ENCODE measurements at places on chromosomes 16 and 17.

GRCh38 chr17:27633312-27634025 is 2.5 kb downstream of the LGALS9 start:
- DNase-seq, result no peak

GRCh38 chr17:65394811-65395472 is 166.5 kb downstream of the AXIN2 start:
- DNase-seq, result no peak

GRCh38 chr17:2952174-2952845 is 111.1 kb downstream of the OR1D5 start:
- no peak for DNase-seq

DNA sequence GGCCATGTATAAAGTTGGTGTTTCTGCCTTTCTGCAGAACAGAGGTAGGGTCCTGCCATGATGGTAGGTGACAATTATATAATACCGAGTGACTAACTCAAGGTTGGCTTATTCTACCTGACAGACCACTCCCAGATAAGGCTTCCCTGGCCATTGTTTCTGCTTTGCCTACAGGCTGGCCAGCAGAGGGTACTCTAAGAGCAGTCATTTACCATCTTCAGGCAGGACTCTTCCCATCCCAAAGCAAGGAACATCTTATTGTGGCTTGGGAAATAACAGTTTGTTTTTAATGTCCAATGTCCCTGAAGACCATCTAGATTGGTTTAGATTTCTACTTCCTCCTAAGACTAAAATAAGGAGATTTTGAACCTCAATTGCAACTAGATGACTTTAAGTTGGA is 74.1 kb downstream of the SNX11 start:
- DNase-seq, result peak; percentile 31

- no peak for DNase-seq
These were observed 2.6 kb downstream of the TRIM65 start for GRCh38 chr17:75894049-75894733.

- no peak for DNase-seq
These were observed 241.3 kb downstream of the RBFOX3 start for GRCh38 chr17:79369532-79369931.

GRCh38 chr17:74361230-74362068 is at the start of gene BTBD17:
Gene BTBD17, minus strand, starts transcription at chr17:74361868. Its CDS starts 49 bp downstream, at chr17:74361819.
- peak; percentile 38 for DNase-seq

GRCh38 chr16:66713076-66713475 is 16.5 kb upstream of the CMTM4 start:
- no peak for DNase-seq

DNA sequence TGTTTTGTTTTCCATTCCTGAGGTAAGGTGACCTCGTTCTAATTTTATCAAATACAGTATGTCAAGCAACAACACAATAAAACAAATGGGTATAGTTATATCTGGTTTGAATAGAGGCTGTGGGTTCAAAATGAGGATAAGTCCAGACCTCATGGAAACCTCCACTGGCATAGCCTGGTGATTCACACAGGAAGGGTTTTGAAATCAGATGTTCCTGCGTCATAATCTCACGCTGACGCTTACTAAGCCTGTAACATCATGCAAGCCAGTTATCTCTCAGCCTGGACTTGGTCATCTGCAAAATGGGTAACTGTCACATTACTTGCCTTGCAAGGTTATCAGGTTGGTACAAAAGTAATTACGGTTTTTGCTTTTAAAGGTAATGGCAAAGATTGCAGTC is 1056.3 kb upstream of the EEF2KMT start:
- no peak for DNase-seq

DNA sequence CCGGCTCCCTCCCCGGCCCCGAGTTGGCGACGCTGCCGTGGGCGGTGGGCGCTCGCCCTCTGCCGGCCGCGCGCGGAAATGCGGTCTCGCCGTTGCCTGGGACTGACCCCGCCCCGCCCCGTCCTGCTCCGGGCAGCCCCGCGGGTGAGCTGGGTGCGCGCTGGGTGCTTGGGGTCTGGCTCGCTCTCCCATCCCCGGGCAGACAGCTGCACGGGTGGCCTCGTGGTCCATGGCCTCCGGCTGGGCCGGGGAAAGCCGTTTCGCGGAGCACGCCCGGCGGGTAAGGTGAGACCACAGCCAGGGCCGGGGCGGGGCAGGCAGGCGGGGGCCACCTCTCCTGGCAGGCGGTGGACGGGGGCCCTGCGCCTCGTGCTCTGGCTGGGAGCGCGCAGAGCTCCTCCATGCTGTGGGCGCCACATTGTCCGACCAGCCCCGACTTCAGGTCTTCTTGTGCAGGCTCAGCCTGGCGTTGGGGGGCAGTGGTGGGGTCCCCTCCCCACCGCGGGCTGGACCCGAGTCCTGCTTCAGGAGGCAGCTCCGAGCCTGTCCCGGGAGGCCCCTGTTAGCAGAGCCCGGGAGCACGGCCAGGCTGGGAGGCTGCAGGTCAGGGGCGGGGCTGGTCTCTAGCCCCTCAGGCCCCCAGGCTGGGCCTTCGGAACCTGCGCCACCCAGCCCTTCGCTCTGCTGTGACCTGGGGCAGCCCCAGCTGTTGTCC is 7.0 kb upstream of the C1QTNF8 start:
- DNase-seq, result no peak

DNA sequence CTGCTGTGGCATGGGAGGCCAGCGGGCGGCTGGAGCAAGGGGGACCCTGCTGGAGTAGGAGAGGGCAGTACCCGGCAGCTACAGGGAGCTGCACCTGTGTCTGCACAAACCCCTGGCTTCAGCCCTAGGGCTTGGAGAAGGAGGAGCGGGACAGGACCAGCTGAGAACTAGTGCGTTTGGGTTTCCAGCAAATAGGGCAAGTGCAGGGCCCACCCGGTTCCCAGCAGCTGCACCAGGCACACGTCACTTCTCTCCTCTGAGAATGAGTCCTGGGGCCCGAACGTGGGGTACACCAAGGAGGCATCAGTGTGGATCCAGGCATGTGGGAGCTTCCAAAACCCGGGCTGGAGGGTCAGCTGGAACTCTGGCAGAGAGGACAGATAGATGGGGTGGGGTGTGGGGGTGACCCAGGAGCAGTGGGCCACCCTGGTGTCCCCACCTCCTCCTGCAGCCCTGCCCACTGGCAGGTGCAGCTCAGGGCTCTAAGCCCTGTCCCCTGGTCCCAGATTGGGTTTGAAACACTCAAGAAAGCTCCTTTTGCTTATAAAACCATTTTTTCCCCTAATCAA is 5.6 kb downstream of the C16orf89 start:
- no peak for DNase-seq

DNA sequence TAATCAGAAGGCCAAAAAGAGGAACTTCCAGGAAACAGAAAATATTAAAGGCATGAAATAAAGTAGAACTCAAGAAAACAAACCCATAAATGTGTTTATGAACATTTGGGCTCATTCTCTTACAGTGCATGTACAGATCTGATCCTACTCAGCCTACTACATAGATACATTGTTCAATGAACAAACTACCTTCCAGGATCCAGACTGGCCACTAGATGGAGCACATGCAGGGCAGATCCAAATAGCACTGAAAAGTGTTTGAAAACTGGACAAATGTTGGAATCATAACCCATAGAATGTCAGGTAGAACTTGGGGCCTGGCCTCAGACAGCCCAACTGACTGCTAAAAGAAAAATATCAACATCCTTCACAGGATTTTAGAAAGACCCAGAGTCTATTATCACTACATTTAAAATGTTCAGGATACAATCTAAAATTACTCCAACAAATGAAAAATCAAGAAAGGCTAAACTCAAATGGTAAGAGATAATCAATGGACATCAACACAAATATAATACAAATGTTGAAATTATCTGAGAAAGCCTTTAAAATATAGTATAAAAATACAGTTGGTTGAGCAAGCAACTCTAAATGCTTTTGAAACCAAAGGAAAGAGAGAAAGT is 122.4 kb upstream of the NUDT7 start:
- DNase-seq, result peak; percentile 62

DNA sequence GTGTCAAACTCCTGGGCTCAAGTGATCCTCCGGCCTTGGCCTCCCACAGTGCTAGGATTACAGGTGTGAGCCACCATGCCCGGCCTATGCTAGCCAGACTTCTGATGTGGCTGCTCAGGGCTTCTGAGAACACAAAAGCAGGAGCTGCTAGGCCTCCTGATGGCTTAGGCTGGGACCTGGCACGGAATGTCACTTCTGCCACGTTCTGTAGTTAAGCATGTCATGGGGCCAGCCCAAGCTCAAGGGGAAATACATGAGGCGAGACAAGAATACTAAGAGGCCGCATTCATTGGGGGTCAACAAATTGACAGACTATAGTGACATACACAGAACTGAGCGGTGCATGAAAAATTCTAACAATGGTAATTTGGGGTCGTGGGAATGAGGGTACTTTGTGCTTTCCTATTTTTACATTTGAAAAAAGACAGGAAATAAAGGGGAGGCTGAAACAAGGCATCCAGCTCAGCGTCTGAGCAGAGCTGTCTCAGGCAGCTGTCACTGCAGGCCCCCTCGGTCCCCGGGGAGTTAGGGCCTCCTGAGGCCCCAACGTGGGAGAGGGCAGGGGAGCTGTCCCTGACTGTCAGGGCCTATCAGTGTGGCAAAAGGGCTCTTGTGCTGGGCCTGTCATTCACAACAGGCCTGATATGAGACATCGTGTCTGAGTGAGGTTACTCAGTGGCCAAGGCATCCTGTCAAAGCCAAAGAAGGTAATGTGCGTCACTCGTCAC is 26.4 kb downstream of the CFAP20 start:
- DNase-seq, result no peak

- peak; percentile 83 for DNase-seq
These were observed 58.3 kb downstream of the WIPI1 start for GRCh38 chr17:68398691-68399637.

DNA sequence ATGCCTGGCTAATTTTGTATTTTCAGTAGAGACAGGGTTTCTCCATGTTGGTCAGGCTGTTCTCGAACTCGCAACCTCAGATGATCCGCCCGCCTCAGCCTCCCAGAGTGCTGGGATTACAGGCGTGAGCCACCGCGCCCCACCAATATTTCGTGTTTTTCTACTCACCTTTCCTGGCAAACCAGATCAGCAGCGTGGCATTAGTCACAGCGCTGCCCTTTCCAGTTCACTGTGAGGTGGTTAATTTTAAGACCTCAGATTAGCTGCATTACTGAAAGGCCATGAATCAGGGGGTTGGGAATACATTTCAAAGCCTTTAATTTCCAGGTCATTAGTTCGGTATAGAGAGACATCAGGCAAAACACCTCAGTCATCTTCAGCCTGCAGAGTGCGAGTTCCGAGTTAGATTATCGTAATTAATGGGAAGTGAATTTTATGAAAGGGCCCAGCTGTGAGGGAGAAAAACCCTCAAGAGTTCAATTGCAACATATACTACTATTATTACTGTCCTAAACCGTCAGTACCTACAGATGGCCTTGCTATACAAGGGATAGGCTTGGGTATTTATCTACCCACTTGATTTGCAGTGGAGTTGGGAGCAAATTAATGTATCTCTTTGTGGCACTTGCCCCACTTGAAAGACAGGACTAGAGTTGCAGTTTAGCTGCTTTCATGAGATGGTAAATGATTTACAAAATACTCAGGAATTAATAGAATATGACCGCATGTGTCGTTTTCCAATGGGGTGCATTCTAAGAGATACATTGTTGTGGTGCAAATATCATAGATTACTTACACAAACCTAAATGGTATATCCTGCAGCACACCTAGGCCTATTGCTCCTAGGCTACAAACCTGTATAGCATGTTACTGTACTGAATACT is 2.1 kb upstream of the USP32 start:
- no peak for DNase-seq

- DNase-seq, result no peak
These were observed 1938.8 kb downstream of the TP53TG3F start for GRCh38 chr16:35398180-35398579.

GRCh38 chr16:31108794-31109558 is 790 bp downstream of the BCKDK start:
- DNase-seq, result no peak

DNA sequence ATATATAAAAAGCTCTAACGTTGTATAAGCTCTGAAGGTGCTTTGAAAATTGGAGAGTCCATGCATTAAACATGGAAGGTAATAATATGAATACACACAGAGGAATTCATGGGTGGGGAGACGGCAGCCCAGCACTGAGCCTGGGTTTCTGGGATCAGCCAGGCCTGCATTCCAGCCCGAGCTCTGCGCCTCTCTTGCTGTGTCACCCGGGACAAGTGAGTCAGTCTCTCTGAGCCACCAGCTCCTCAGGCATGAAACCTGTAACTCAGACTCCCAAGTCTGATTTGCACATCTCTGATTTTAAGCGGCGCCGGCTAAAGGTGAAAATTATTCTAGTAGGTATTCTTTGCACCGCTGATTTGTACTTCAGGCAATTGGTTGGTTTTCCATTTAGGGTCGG is 238.8 kb downstream of the MRTFB start:
- DNase-seq, result no peak

GRCh38 chr17:63412234-63412633 is 33.9 kb downstream of the CYB561 start:
- no peak for DNase-seq

GRCh38 chr17:41406205-41406604 is 8.8 kb upstream of the KRT31 start:
- DNase-seq, result no peak

- DNase-seq, result no peak
These were observed 31.4 kb downstream of the LIG3 start for GRCh38 chr17:35011671-35012216.

DNA sequence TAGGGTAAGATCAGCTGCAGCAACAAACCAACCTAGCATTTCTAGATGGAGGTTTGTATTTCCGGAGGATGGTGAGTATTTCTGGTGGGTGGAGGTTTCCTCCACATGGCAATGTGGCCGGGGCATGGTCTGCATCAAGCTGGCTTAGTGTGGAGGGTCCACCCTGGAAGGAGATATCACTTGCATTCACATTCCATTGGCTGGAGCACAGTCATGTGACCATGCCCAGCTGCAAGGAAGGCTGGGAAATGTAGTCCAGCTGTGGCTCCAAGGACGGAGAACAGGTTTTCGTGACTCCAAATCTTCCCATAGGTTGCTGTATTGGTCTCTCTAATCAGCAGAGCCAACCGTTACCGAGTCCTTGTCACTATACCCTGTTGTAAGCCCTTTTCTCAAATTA is 68.7 kb downstream of the RAI1 start:
- peak; percentile 57 for DNase-seq

DNA sequence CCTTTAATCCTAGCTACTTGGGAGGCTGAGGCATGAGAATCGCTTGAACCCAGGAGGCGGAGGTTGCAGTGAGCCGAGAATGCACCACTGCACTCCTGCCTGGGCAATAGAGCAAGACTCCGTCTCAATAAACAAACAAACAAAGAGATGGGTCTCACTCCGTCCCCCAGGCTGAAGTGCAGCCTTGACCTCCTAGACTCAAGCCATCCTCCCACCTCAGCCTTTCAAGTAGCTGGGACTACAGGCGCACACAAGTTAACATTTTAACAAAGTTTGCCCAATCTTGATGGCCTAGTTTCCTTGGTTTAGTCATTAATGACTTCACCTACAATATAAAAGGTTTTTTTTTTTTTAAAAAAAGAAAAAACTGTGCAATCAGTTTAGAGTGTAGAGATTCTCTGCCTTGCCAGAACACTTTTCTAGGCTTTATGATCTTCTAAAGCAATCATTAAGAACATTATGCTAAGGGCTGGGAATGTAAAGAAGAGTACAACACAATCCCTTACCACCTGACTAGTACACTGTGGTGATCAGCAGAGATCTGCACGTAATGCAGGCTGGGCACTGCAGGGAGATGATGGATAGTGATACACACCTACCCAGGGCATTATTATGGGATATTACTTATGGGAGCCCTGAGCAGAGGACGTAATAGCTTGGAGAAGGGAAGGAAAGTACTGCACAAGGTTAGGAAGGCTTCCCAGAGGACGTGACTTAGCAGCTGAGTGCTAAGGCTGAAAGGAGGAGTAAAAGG is 6.9 kb downstream of the GOT2 start:
- DNase-seq, result no peak

Data from kidney capillary endothelial cell (primary cell).